ENCODE measurements at places on chromosomes 7 and 10. TPM values are rescaled to one million over a fixed set of nuclear protein-coding genes. Genes with fewer than 3 reads are reported as not detected.

DNA sequence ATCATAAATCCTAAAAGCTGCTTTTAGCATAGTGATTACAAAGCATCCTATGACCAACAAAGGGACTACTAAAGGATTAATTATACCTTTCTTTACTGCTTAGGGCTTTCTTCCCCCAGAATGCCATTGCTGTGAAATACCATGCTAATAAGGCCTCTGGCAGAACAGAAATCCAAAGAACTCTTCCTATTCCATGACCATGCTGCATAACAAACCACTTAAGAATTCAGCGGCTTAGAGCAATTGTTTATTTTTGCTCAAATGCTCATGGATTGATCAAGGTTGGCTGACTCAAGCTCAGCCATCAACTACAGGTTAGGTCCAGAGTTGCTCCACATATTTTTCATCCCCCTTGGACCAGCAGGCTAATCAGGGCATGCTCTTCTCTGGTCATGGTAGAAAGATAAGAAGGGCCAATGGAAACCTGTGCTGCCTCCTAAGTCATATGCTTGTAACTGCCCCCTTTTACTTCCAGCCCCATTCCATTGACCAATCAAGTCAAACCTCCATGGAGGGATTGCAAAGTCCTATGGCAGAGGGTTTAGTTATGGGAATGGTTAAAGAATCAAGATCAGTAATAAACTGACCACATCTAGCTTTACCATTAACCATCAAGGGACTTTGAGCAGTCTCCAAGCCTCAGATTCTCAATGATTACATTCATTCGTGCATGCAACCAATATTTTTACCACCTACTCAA lies 244.4 kb upstream of the FZD1 start:
- H3K27ac ChIP-seq, result no peak overlapping the region
- no peaks in the 10 kb centered on the region for H3K4me1 ChIP-seq
- DNase-seq, result no peak
- no peaks in the 10 kb centered on the region for H3K27me3 ChIP-seq
- no peak overlapping the region for H3K4me3 ChIP-seq

- DNase-seq, result no peak
- no peaks in the 10 kb centered on the region for H3K4me1 ChIP-seq
- no peaks in the 10 kb centered on the region for H3K27me3 ChIP-seq
Measured at GRCh38 chr7:29612596-29612995, 49.0 kb downstream of the PRR15 start.

DNA sequence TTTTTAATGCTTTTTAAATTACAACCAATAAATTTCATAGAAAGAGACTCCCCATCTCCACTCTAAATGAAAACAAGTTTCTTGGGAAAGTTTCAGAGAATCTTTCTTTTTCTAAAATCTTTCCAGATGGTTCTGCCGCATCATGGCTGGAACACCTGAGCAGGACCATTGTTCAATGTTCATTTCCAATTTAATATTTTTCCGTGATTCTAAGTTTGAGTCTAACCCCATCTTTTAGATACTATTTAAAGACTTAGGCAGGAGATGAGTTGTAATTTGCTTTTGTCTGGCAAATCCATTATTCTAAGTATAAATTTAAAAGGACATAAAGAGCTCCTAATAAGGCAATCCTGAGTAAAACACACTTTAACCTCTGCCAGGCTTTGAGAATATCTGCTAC lies 325.2 kb downstream of the BICC1 start:
- H3K27ac ChIP-seq, result no peak overlapping the region
- H3K36me3 ChIP-seq, result no peaks in the 10 kb centered on the region
- no peak for DNase-seq

- no peak overlapping the region for H3K27ac ChIP-seq
- H3K36me3 ChIP-seq, result no peaks in the 10 kb centered on the region
- no peak for DNase-seq
- no peak overlapping the region for H3K4me3 ChIP-seq
- H3K4me1 ChIP-seq, result peaks cover 2% of the 10 kb centered on the region
Measured at GRCh38 chr7:148939128-148939755, 55.2 kb upstream of the EZH2 start.

GRCh38 chr7:129780974-129781927 lies 169.7 kb downstream of the NRF1 start:
- H3K36me3 ChIP-seq, result no peaks in the 10 kb centered on the region
- peaks cover 49% of the 10 kb centered on the region for H3K27me3 ChIP-seq
- no peak overlapping the region for H3K27ac ChIP-seq
- H3K4me3 ChIP-seq, result no peak overlapping the region
- peak; percentile 67 for DNase-seq

DNA sequence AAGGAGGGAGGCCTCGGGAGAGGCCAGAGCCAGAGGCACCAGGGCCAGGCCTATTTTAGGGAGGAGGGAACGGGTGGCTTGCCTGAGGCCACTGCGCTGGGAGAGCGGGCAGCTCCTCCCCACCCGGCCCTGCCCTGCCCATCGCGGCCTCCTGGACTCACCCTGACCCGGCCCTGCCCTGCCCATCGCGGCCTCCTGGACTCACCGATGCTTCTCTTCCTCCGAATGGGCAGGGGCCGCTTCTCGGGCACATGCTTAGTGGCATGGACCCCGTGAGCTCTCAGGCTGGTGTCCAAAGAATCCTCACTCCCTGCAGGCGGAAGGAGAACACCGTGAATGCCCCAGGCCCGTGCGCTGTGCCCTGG lies 7.5 kb downstream of the PDGFA start:
- no peaks in the 10 kb centered on the region for H3K4me1 ChIP-seq
- H3K27me3 ChIP-seq, result no peaks in the 10 kb centered on the region
- DNase-seq, result no peak

- DNase-seq, result peak; percentile 82
- H3K4me3 ChIP-seq, result peak overlapping the region; percentile 39
- no peak overlapping the region for H3K27ac ChIP-seq
- H3K4me1 ChIP-seq, result no peaks in the 10 kb centered on the region
- H3K36me3 ChIP-seq, result no peaks in the 10 kb centered on the region
Measured at GRCh38 chr7:22549667-22550513, 49.9 kb upstream of the STEAP1B start.

- H3K4me1 ChIP-seq, result no peaks in the 10 kb centered on the region
- H3K27ac ChIP-seq, result no peak overlapping the region
- H3K36me3 ChIP-seq, result no peaks in the 10 kb centered on the region
- no peak for DNase-seq
- no peak overlapping the region for H3K4me3 ChIP-seq
Measured at GRCh38 chr7:76086070-76086469, 38.2 kb downstream of the MDH2 start.

DNA sequence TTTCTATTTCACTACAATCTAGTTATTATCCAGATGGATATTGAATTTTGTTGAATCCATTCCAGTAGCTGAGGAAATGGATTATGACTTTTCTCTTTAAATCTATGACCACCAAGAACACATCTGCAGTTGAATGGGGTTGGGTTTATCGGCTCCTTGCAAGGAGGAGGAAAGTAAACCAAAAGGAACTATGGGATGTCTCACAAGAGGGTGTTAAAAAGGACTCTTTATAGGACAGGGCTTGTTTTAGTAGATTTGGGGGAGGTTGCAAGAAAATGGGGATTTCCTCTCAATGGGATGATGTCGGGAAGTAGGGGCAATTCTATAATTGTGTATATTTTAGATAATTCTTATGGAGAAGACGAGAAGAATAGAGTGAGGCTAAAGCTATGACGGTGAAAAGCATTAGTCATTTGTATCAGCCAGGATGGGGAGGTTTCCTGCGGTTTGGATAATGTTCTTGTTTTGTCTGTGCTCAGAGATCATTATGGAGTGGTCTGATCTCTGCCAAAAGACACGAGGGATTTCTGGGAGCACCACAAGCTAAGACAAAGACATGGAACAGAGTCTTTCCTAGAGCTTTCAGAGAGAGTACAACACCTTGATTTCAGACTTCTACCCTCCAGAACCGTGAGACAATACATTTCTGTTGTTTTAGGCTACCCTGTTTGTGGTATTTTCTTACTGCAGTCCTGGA lies 5.3 kb upstream of the LRRC61 start:
- no peak for DNase-seq
- no peak overlapping the region for H3K27ac ChIP-seq
- no peak overlapping the region for H3K4me3 ChIP-seq
- no peaks in the 10 kb centered on the region for H3K36me3 ChIP-seq
- peaks cover 19% of the 10 kb centered on the region for H3K4me1 ChIP-seq

DNA sequence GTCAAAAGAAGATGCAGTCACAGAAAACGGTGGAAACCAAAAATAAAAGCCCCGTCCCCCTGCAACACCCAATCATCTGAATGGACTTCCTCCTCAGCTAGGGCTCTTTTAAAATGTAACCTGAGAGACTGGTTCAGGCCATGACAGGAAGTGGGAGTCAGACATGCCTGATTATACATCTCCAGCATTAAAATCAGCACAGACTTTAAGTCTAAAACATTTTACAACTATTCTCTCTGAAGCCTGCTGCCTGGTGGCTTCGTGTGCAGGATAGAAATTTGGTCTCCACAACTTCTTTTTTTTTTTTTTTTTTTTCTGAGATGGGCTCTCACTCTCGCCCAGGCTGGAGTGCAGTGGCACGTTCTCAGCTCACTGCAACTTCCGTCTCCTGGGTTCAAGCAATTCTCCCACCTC lies 30.3 kb downstream of the HACD1 start:
- DNase-seq, result peak; percentile 64
- no peaks in the 10 kb centered on the region for H3K27me3 ChIP-seq
- no peak overlapping the region for H3K4me3 ChIP-seq
- no peak overlapping the region for H3K27ac ChIP-seq
- H3K4me1 ChIP-seq, result no peaks in the 10 kb centered on the region

DNA sequence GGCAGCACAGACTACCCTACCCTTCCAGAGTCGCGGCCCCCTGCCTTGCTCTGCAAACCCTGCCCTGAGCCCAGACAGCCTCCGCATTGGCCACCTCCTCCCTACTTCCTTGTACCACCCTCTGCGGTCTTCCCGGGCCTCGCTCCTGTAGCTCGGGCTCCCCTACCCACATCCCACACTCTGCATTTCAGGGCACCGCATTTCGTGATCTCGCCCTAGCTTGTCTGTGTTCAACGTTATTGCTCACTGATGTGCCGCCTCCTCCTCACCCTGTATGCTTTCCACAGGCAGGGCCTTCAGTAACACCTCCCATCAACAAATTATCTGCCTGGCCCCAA lies 6.6 kb downstream of the PDIA4 start:
- H3K4me3 ChIP-seq, result no peak overlapping the region
- H3K36me3 ChIP-seq, result peaks cover 11% of the 10 kb centered on the region
- H3K27me3 ChIP-seq, result no peaks in the 10 kb centered on the region
- H3K27ac ChIP-seq, result no peak overlapping the region

DNA sequence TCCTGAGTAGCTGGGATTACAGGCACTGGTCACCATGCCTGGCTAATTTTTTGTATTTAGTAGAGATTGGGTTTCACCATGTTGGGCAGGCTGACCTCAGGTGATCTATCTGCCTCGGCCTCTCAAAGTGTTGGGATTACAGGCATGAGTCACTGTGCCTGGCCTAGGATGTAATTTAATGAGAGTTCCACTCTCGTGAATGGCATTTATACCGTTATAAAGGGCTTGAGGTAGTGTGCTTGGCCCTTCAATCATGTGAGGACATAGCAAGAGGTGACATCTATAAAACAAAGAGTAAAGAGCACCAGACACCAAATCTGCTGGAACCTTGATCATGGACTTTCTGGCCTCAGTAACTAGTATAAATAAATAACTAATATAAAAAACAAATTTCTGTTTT lies 93.5 kb upstream of the PPP1R9A start:
- no peaks in the 10 kb centered on the region for H3K27me3 ChIP-seq
- H3K4me1 ChIP-seq, result no peaks in the 10 kb centered on the region
- H3K36me3 ChIP-seq, result no peaks in the 10 kb centered on the region

GRCh38 chr10:3136763-3137611 lies 35.6 kb downstream of the PITRM1 start:
- no peak for DNase-seq
- peaks cover 73% of the 10 kb centered on the region for H3K36me3 ChIP-seq
- no peak overlapping the region for H3K27ac ChIP-seq
- H3K4me1 ChIP-seq, result no peaks in the 10 kb centered on the region

DNA sequence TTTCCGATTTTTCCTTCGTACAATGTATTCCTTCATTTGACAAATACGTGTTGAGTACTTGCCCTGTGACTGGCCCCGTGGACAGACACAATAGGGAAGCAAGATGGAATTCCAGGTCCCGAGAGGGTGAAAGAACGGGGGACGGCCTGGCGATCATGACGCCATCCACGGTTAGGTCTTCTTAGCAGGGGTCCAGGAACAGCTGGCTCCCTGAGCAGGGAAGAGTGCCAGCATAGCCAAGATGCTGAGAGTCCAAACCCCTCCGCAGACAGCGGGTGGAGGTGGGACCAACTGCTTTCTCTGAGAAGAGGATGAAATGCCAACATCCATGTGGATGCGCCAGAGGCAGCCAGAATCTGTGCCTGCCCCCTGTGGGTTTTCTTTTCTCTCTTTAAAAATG lies 143.7 kb downstream of the DYNC2I1 start:
- H3K36me3 ChIP-seq, result no peaks in the 10 kb centered on the region
- peaks cover 3% of the 10 kb centered on the region for H3K27me3 ChIP-seq
- H3K4me3 ChIP-seq, result no peak overlapping the region

DNA sequence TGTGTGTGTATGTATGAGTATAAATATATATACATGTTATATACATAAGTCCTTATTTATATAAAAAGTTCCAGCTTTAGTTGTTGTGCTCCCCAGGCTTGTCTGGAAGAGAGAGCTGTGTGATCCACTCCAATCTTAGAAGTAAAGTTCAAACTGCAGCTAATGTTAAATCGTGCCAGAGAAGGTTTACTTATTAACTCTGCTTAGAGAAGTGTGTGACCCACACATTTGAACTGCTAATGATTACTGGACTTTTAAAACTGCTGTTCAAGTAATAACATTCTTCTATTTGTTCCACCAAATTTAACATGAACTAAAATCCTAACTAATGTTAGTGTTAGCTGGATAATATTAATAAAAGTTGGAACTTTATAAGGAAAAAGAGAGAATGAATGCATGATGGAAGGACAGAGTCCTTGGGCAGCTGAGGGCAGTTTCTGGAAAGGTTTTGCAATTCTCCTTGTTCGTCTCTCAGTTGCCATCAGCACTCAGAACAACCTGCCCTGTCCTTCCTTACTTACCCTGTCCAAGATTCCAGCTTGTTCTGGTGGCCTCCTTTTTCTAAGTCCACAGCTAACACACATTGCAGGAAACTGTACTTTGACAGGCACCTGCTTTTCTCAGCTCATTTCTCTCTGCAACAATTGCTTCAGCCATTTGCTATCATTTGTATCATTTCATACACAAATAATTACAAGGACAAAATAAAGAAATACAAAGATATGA lies 162.6 kb downstream of the FAM107B start:
- H3K4me1 ChIP-seq, result peaks cover 18% of the 10 kb centered on the region
- no peaks in the 10 kb centered on the region for H3K36me3 ChIP-seq
- DNase-seq, result no peak
- no peak overlapping the region for H3K4me3 ChIP-seq
- peak overlapping the region; percentile 79 for H3K27ac ChIP-seq

SOSTDC1 gene
- 13.4 TPM for total RNA-seq

PLEKHA8 gene
- 8.5 TPM for total RNA-seq

SPOCK2 gene
- total RNA-seq, result 19.7 TPM

DRGX gene
- total RNA-seq, result not detected

ADARB2 gene
- total RNA-seq, result 1.0 TPM

LRRC61 gene
- total RNA-seq, result 17.1 TPM

ACSM6 gene
- not detected for total RNA-seq

NPSR1 gene
- not detected for total RNA-seq

VGF gene
- total RNA-seq, result 0.38 TPM

Data from kidney (tissue), 22 donors.